ENCODE measurements at places on chromosomes 2 and 18.

DNA sequence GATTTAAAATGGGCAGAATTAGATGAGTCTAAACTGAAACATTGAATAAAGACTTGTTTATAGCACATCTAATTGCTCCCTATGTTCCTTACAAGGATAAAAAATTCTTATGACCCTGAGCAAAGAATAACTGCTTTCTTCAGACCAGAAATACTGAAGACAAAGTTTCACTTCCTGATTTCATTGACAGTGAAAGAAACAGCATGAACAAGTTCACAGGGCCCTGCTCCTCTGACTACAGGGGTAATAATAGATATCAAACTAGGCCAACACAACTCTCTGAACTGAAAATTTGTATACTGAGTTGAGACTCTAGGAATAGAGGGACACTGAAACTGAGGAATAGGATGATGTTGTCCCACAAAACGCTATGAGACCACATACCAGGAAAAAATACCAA is 1383.3 kb upstream of the CDH2 start:
- DNase-seq, result no peak

DNA sequence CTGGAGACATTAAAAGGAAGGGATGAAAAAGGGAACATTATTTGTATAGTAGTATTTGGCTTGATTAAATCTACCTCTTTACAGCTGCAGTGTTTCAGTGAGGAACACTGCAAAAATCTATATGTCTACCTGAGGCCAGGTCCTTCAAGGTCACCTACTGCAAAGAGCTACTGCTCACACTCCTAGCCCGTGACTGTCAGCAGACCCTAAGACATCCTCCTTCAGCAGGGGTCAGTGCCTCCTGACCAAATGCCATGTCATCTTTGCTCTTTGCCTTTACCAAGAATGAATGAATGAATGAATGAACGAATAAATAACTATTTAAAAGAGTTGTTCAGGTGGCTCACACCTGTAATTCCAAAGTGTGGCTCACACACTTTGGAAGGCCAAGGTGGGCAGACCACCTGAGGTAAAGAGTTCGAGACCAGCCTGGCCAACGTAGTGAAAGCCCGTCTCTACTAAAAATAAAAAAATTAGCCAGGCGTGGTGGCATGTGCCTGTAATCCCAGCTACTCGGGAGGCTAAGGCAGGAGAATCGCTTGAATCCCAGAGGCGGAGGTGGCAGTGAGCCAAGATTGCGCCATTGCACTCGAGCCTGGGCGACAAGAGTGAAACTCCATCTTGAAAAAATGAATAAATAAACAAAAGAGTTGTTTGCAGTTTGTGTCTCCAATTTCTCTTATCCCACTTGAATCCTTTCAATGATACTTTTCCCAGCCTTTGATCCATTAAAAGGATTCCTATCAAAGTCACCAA is 84.3 kb upstream of the GRB14 start:
- no peak for DNase-seq

DNA sequence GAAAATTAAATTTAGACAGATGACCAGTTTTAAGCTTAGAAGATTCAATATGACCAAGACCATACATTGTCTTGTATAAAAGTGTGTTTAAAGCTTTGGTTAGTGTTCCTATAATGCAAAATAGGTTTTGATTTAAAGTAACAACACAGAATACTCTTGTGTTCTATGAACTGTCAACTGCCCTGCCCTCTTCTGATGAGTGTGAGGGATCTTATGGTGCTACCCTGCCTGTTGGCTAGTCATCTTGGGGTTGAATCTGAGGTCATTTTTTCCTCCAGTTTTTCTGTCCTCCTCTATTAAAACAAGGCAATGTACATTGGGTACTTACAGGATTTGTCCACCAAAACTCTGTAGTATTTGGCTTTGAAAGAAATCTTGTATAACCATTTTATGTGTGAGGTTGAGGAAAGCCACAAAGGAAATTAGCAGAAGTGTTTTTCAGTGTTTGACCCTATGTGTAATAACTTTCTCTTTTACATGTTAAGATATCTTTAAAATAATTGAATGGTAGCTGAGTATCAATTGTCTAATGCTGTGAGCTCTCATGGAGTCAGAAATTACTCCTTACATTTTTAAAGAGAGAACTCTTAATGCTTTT is 129.1 kb downstream of the SPTBN1 start:
- DNase-seq, result no peak

DNA sequence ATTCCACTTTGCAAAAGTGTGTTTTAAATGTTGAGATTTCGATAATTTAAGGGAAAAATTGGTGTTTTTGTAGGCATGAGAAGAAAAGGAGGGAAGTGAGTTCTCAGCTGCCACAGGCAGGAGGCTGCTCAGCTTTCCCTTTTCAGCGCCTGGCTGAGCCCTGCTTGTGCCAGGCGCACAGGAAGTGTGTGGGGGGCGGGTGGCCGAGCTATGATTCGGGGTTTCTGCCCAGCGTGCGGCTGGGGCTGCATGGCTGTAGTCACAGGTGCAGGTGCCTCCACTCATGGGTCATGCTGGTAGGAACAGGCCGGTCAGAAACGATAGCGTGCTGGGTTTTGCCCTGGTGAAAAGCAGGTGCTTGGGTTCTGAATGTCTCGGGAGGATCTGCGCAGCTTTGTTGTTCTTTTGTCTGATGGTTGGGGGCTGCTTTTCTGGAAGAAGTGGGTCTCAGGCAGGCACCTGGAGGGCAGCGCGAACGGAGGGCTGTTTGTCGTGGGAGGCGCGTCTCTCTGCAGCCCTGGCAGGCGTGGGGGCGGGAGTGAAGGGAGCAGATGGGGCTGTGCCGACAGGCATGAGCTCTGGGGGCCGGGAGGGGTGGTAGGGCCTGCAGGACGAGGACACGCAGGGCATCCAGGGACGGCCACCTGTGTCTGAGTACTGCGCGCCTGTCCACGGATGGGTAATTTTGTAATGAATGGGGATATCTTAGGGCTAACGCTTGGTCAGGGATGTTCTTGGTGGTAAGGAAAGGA is 2.1 kb downstream of the KCNG2 start:
- DNase-seq, result no peak

DNA sequence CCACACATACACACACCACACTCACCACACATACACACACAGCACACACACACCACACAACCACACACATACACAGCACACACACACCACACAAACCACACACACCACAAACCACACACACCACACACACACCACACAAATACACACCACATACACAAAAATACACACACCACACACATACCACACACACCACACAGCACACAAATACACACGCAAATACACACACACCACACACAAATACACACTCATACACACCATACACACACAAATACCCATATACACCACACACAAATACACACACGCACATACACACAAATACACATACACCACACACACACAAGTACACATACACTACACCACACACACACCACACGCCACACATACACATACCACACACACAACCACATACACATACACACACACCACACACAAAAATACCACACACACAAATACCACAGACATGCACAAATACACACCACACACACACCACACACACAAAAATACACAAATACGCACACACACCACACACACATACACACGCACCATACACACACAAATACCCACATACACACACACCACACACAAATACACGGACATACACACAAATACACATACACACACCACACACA is 134.6 kb upstream of the TWIST2 start:
- no peak for DNase-seq

DNA sequence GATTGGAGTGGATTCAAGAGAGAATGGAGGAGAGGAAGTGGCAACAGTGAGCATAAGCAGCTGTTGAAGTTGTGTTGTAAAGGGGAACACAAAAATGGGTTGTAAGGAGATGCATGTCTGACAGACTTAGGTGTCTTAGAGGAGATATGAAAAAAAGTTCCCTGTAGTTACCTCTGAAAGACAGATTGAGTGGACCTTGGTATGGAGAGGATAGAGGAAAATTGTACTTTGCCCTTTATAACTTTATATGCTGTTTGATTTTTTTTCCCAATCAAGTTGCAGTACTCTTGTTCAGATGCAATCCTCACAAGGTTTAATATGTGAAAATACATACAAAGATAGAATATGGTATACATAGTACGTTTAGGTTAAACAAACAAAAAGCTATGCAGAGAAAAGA is 73.6 kb downstream of the LYPD6B start:
- DNase-seq, result no peak

- no peak for DNase-seq
Measured at GRCh38 chr2:144943293-144943941, 423.5 kb upstream of the ZEB2 start.

- DNase-seq, result no peak
Measured at GRCh38 chr2:24349097-24349496, 11.2 kb downstream of the ITSN2 start.

DNA sequence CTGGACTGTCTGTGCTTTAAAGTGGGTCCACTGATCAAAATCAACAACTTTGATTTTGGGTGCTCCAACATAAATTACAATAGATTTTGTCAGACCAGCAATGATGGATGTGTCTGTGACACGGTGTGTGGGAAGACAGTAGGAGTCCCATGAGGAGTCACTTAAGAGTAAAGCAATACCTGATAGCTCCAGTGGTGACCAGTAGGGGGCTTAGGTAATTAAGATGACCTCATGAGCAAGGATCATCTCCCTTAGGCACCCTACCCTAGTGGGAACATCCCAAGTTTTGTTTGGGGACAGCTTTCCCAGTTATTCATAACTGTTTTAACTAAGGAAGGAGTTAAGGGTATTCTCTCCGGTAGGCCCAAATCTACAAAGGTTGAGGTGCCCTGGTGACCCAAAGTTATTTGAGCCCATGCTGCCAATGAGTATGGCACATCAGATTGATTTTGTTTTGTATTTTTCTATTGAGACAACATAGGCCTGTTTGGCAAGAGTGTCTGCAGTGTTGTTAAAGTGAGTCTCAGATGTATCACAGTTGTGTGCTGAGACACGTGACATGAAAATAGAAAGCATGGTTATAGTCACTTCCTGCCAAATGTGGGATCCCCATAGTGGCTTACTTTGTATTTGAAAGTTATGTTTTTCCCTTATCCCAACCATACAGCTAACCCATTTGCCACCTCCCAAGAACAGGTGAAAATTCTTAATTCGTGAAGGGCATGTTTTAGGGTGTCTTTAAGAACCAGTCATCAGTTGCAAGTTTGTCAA is 1337.6 kb upstream of the SLC39A10 start:
- no peak for DNase-seq

GRCh38 chr2:146982393-146982846 is 862.4 kb upstream of the ACVR2A start:
- no peak for DNase-seq

GRCh38 chr2:128324897-128325410 is 6.3 kb upstream of the HS6ST1 start:
- no peak for DNase-seq

- DNase-seq, result no peak
Measured at GRCh38 chr18:66759050-66759828, 155.3 kb upstream of the CDH19 start.

DNA sequence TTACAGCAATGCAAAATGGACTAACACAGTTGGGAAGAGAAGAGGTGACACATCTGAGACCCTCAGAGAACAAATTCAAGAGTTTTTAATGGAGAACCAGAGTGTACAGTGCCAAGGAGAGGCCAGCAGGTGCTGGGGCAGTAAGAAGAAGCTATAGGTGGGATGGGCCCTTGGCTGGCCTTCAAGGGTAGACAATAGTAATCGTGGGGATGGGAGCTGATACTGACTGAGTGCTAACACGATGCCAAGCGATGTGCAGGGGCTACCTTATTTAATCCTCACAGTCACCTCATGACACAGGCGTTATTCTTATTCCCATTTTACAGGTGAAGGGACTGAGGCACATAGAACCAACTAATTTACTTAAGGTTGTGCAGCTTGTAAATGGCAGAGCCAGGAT is 131.9 kb upstream of the ID2 start:
- DNase-seq, result no peak

- no peak for DNase-seq
Measured at GRCh38 chr2:11872247-11872947, 126.0 kb downstream of the LPIN1 start.

GRCh38 chr2:102289129-102289528 is 22.2 kb upstream of the IL1RL1 start:
- no peak for DNase-seq

GRCh38 chr2:32061430-32061829 is 1.9 kb upstream of the SPAST start:
- no peak for DNase-seq

GRCh38 chr2:74045454-74045853 is 60.7 kb downstream of the TET3 start:
- DNase-seq, result no peak

GRCh38 chr2:155377266-155377680 is 678.8 kb downstream of the KCNJ3 start:
- DNase-seq, result no peak

GRCh38 chr2:226408141-226408540 is 391.5 kb downstream of the IRS1 start:
- no peak for DNase-seq

DNA sequence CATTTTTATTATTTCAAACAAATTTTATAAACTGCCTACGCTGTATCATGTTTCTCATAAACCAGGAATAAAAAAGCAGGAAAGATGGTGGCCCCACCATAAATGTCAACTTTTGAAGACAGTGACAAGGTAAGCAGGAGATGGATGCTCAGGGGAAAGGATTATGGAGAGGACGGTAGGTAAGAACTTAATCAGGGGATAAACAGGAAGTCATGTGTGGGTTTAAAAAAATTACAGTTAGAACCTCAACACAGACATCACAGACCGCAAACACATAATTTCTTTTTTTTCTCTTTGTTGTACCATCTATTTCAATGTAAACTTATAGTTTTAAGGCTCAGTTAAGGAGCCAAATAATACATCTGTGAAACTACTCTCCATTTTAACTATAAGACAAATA is 575.2 kb upstream of the SLC8A1 start:
- DNase-seq, result no peak

GRCh38 chr18:75097491-75098225 is 111.3 kb downstream of the PTGR3 start:
- DNase-seq, result no peak

- no peak for DNase-seq
Measured at GRCh38 chr2:26571316-26571715, 69.8 kb downstream of the CIB4 start.

- DNase-seq, result no peak
Measured at GRCh38 chr2:238995634-238996033, 147.7 kb downstream of the TWIST2 start.

- DNase-seq, result no peak
Measured at GRCh38 chr2:206115026-206115578, 29.1 kb upstream of the INO80D start.

GRCh38 chr2:208034503-208035140 is 9.3 kb upstream of the PLEKHM3 start:
- DNase-seq, result no peak

GRCh38 chr18:35159782-35160181 is 81.1 kb upstream of the ZNF397 start:
- DNase-seq, result no peak

GRCh38 chr2:233012301-233012971 is 620 bp downstream of the NGEF start:
- no peak for DNase-seq

- no peak for DNase-seq
Measured at GRCh38 chr2:98334439-98335078, 11.7 kb upstream of the CNGA3 start.

- no peak for DNase-seq
Measured at GRCh38 chr2:207727261-207727660, 15.8 kb downstream of the CCNYL1 start.

DNA sequence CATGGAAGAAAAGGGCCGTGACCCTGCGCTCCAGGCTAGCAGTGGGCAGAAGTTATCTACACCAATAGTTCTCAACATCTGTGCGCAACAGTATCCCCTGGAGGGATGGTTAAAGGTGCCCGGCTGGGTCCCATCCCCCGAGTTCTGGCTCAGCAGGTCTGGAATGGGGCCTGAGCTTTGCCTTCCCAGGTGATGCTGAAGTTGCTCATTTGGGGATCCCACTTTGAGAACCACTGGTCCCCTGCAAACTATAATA is 31.1 kb downstream of the DNMT3A start:
- no peak for DNase-seq

All from nephron progenitor cell (in vitro differentiated cells).